ENCODE measurements at places on chromosomes 11 and 22. TPM values are rescaled to one million over a fixed set of nuclear protein-coding genes. Genes with fewer than 3 reads are reported as not detected.

RAG1 gene
- total RNA-seq, result 1.7 TPM

OR52I2 gene
- total RNA-seq, result not detected

SELENOM gene
- total RNA-seq, result 68.2 TPM

OR5B21 gene
- total RNA-seq, result not detected

CBX7 gene
- total RNA-seq, result 46.8 TPM

Data from psoas muscle (tissue), 8 donors.